ENCODE measurements at places on chromosomes 1 and 21.

GRCh38 chr1:111611986-111612385 is 7.6 kb upstream of the RAP1A start:
- DNase-seq, result no peak

DNA sequence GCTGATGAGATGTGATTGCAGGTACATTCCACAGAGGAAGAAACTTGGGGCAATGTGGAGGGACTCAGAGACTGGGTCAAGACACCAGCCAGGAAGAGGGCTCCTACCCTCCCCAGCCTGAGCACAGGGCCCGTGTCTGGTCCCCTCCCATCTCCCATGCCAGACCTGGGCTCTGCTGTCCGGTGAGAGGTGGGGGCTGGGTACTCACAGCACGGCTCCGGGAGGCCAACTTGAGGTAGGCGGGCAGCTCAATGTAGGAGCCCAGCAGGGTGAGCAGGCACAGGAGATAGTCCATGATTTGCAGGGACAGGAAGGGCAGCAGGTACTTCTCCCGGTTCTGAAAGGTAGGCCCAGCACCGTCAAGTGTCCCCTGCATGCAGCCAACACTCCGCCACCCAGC is 16.2 kb upstream of the MATN1 start:
- no peak for DNase-seq

DNA sequence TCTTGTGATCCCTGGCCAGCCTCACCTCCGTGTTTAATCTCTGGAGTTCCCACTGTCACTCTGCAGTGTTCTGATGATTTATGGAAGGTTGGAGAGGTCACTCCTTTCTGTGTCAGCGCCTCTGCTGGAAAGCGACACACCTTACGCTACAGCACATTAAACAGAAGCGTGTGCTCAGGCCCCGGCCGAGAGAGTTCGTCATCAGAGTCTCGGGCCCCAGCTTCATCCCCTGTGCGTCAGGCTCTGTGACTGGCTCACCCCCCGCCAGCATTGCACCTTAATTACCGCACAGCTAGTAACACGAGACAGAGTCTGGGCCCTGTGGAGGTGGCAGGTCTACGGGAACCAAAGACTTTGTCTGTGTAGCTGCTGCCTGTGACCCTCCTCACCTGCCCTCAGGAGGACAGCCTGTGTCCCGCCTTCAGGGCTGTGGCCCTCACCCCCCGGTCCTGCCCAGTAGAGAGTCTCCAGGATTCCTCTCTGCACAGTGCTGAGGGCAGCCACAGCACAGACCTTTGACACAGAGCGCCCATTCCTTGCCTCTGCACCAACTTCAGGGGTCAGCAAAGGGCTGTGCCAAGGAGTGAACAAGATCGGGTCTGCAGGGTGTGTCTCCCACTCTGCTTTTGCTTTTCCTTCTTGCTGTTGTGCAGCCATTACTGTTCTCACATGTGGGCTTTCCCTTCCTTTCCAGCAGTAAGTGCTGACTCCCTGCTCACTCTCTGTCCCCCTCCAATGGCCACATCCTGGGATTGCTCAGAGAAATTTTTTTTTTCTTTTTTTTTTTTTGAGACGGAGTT is 157.6 kb downstream of the PGBD5 start:
- DNase-seq, result no peak

DNA sequence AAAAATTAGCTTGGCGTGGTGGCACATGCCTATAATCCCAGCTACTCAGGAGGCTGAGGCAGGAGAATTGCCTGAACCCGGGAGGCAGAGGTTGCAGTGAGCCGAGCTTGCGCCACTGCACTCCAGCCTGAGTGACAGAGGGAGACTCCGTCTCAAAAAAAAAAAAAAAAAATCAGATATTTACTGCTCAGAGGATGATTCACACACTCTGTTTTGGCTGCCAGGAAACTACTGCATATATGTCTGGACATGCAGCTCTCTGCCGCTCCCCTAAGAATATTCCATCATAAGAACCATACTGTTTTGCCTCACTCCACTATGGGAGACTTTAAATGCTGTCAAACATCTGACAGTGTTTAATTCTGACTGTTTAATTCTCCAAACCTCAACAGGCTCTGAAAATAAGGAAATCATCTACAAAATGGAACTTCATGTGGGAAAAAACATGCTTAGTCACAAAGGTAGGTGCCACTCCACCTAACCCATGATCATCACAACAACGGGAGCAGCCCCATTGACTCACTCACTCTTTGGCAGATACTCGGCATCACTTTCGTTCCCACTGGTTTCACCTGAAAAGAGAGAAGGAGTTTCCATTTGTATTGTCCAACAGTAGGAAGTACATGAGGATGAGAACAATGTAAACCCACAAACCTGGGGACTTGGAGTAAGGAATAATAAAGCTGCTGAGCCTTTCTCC is 29.3 kb upstream of the BCAS2 start:
- DNase-seq, result no peak

- no peak for DNase-seq
Measured at GRCh38 chr1:92995441-92996430, 34.5 kb upstream of the DIPK1A start.

- DNase-seq, result no peak
Measured at GRCh38 chr1:186806477-186806876, 22.3 kb upstream of the PLA2G4A start.

- no peak for DNase-seq
Measured at GRCh38 chr1:84939151-84939550, 46.1 kb upstream of the LPAR3 start.

- DNase-seq, result no peak
Measured at GRCh38 chr1:66576645-66577044, 42.7 kb downstream of the SGIP1 start.

GRCh38 chr1:223219318-223219635 is 76.2 kb upstream of the TLR5 start:
- DNase-seq, result no peak

DNA sequence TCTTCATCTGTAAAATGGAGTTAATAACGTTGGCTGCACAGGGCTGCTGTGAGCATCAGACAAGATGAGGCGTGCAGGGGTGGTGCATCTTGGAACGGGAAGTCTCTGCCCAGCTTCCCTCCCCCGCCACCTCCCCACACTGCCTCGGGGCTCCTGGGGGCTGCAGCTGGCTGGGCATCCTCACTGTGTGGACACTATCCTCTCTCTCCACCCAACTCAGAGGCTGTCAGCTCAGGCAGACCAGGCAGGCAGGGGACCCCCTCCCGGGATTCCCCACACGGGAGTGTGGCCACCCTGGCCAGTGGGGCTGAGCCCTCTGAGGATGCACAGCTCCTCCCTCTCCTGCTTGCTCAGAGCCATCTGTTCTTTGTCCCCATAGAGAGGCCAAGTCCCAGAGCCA is 122.7 kb downstream of the CCDC185 start:
- no peak for DNase-seq

DNA sequence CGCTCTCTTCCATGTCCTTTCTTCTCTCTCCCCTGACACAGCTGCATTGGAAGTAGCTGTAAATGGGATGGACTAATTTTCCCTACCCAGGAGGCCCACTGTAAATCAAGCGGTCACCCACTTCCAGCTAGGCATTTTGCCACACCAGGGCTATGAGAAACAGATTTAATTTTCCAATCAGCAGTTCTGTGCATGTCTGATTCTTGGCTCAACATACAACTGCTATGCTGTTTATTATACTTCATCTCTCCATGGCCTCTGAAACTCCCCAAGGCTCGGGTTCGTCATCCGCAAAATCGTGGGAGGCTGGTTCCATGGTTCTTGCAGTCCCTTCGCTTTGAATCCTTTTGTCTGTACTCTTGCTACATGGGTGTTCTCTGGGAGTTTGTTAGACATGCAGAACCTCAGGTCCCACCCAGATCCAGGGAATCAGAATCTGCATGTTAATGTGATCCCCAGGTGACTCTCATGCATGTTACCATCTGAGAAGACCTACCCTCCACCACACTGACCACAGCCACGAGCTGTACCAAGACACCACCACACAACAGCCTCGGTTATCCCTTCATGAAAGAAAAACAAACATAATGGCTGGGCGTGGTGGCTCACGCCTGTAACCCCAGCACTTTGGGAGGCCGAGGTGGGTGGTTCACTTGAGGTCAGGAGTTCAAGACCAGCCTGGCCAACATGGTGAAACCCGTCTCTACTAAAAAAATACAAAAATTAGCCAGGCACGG is 190.5 kb downstream of the GABPA start:
- DNase-seq, result no peak

- no peak for DNase-seq
Measured at GRCh38 chr1:101741910-101742309, 254.8 kb downstream of the OLFM3 start.

DNA sequence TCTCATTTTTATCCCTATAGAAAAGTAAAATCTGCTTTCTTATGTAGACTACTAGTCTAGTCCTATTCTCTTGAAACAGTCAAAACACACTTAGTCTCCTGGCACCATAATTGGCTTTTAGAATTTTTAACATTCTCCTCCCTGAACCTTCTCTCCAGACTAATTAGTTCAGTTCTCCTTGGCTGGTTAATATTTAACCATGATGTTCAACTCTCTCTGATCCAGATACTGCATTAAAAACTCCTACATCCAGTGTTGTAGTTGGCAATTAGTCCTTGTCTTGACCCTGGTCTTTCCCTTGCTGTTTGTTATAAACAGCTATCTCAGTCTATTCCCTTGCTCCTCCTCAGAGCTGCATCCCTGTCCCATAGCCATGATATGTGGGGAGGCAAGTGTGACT is 422.9 kb upstream of the BEND5 start:
- DNase-seq, result no peak

Data from stimulated activated naive CD4-positive, alpha-beta T cell treated with Interleukin-2 at 50 U/mL for 16 hours (primary cell).